ENCODE measurements at places on chromosomes 11 and 22. TPM values are rescaled to one million over a fixed set of nuclear protein-coding genes. Genes with fewer than 3 reads are reported as not detected.

CLTCL1 gene
- 7.8 TPM for total RNA-seq

TCN2 gene
- 2.0 TPM for total RNA-seq

BBOX1 gene
- 0.28 TPM for total RNA-seq

CDC42EP1 gene
- 7.0 TPM for total RNA-seq

SMCO4 gene
- total RNA-seq: 8.0 TPM

OR10D3 gene
- total RNA-seq: not detected

KCTD17 gene
- total RNA-seq: 26.1 TPM

All from smooth muscle cell of bladder (primary cell).